DMS 273 treated with DMSO at 0.1 percent for 48 hours (cell line): ENCODE measurements at places on chromosomes 6 and 20.

DNA sequence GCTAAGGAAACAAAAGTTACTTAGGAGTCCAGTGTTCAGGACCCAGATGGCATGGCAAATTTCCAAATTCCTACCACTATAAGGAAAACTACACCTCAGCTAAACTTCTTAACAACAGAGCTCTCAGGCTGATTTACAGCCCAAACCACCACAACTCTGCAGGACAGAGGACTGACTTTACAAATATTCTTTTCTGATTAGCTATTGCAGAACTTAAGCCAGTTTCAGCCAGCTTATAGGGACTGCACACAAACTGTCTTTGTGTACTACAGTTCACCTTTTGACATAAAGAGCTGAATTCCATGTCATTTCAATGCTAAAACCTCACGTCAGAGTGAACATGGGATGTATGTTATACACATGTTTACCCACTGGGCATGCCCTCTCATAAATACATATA, 305.4 kb downstream of the KHDRBS2 start:
- DNase-seq = peak; percentile 3

- no peak for DNase-seq
These were observed 247.8 kb downstream of the CD83 start for GRCh38 chr6:14365393-14365792.

DNA sequence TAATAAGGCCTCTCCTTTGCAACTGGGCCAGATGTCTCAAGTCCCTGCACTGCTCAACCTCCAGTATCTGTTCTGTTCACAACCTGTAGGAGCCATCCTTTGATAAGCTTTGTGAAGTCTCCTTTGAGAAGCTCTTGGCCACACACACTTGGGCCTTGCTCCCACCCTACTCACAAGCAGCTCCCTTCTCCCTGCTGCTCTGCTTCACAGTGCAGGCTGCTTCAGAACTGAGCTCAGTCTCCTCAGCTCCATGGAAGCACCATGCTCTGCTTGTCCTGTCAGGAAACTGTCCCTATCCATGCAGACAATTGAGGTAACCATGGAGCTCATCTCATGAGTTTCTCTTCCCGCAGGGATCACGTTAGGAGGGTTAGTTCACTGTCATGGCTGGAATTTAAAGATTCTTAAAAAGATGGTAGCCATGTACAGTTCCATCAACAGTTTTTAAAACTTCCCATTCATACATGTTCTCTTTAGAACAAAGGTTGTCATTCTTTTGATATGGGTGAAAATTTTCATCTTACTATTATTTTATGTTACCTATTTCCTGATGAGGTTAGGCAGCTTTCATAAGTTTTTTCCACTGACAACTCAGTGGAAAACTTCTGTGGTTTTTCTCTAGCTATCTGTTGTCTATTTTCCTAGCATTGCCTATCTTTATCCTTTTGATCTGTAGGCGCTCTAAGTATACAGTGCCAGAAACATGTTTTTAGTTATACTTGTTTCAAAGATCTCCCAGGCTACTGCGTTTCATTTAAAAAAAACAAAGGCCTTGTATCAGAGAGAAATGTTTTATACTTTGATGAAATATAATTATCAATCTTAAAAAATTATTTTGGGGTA, 62.6 kb downstream of the AK9 start:
- no peak for DNase-seq

DNA sequence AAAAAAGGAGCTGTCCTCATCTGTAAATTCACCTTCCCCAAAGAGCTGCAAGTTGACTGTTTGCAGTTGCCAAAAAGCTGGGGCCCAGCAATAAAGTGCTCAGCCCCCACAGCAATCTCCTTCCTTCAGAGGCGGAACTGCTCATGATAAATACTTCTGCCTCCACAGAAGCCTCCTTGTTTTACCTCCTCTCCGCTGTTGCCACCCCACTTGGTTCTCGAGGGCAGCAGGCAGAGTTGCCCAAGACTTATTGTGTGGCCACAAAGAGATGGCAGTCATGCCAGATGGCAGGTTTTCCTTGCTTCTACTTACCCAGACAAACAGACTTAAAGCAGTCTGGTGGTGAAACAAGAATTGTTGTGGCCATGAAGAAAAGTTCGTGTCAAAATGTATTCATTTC, 66.3 kb downstream of the SLX4IP start:
- peak; percentile 70 for DNase-seq

DNA sequence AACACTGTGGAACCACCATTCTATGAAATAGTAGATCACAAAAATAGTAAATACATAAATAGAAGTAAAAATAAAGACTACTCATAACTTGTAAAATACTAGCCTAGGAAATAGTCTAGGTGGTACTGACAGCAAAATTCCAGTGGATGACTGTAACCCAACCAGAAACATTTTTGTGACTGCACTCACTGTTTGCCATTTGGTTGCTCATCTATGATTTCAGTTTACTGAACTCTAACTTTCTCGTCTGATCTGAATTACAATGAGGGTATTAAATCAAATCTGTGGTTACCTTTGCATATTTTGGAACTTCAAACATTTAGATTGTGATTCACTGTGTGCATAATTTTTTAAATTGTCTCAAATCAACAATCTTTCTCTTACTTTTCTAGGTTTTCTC, 151.1 kb downstream of the KHDC1L start:
- DNase-seq = no peak

- no peak for DNase-seq
These were observed 91.3 kb upstream of the EDN1 start for GRCh38 chr6:12198851-12199250.

- DNase-seq = no peak
These were observed 292.1 kb downstream of the ESR1 start for GRCh38 chr6:152099446-152100182.

GRCh38 chr6:44353336-44353735, 10.9 kb downstream of the SPATS1 start:
- no peak for DNase-seq

- DNase-seq = no peak
These were observed 99.5 kb downstream of the CD164 start for GRCh38 chr6:109282756-109283155.

- no peak for DNase-seq
These were observed 57.3 kb downstream of the AHI1 start for GRCh38 chr6:135440087-135440792.

DNA sequence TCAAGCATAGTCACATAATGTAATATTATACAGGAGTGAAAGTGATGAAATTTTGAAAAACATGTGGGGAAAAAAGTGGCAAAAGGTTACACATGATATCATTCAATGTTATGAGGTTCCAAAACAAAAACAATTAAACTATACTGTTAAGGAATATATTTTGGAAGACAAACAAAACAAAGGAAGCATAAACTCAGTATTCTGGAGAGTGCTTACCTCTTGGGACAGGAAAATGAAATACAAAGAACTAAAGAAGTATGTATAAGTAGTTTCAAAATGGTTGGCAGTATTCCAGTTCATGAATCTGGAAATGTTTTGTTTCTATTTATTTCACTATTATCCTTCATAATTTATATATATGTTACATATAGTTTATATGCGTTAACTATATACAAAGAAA, 213.5 kb downstream of the MOXD1 start:
- no peak for DNase-seq

DNA sequence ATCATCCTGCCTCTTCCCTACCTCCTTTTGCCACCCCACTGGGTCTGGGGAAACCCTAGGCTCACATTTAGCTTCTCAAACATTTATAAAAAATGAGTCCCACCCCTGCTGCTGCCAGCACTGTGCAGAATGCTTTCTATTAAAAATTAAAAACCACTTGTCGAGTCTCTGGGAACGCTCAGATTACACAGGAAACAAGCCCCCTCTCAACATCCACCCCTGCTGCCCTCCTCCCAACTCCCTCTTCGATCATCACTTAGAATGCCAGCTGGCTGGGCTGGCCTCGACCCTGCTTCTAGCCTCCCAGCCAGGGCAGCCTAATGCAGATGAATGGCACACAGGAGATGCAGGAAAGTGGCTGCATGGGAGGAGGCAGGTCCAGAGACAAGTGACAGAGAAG, 75.8 kb downstream of the CDH22 start:
- no peak for DNase-seq

GRCh38 chr20:3350422-3350821, 57.0 kb downstream of the DNAAF9 start:
- DNase-seq = no peak

GRCh38 chr20:53179749-53180148, 207.6 kb downstream of the TSHZ2 start:
- DNase-seq = no peak

- no peak for DNase-seq
These were observed 2.2 kb downstream of the CCN2 start for GRCh38 chr6:131948692-131949619.

- DNase-seq = no peak
These were observed 212.0 kb downstream of the IBTK start for GRCh38 chr6:82035526-82035925.

DNA sequence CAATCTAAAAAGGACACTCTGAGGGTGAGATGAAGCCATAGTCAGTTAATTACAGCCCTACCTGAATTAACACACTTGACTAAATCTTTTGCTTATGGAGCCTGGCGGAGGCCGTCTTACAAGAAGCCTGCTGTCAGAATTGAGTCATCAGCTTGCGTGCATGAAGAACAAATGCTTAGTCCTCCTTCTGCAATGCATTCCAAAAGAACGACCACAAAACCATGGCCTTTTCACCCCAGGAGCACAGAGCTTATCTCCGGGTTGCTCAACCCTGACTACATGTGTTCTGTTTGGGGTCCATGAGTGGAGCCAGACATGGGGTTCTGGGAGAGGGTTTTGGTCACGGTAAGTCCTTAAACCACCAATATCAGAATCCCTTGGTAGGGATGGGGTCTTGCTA, 318.1 kb downstream of the CLIC5 start:
- no peak for DNase-seq

- no peak for DNase-seq
These were observed 121.0 kb upstream of the LOC128125822 start for GRCh38 chr6:63451238-63451637.

DNA sequence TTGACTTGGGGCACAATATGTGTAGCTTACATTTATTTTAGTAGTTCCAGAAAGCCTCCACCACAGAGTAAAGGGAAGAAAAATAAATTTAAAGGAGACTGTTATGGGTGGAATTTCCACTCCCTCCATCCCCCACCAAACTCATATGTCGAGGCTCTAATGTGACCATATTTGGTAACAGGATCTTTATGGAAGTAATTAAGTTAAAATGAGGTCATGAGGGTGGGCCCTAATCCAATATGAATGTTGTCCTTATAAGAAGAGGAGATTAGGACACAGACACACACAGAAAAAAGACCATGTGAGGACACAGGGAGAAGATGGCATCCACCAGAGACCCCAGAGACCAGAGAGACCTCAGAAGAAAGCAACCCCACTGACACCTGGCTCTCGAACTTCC, 189.7 kb downstream of the EDN1 start:
- no peak for DNase-seq

DNA sequence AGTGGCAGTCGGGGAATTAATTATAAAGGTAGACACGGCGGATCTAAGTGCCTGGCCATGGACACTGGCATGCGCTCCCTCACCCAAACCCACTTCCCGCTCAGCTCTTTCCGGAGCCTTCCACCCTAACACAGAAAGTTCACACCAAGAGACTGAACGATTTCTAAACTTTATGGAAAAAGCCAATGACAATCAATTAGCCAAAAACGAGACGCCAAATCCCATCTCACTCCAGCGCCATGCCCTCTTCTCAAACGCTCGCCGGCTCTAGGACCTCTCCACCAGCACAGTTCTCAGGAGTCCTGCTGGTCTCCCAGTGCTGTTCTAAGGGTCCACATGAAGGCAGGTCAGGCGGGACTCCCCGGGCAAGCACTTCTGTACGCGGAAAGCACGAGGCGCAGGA, 641 bp downstream of the SF3B5 start:
- no peak for DNase-seq

GRCh38 chr6:14816116-14816859, 429.6 kb upstream of the JARID2 start:
- DNase-seq = no peak

- DNase-seq = no peak
These were observed 49.7 kb downstream of the THEMIS start for GRCh38 chr6:127851197-127851596.

DNA sequence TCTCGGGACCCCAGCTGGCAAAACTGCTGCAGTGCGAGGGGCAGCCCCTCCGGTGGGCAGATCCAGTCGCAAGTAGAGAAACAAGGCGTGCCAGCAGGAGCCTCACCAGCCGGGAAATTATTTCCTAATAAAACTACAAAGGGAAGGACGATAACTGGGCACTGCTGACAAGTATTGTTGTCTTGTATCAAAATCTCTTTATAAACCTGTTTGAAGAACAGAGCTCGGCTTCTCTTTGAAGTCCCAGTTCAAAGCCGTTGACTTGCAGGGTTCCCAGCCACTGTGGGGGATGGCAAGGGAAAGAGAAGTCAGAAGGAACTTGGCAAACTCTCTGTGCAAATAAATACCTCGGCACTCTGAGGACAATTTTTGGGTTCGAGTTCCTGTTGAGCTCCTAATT, 504.5 kb downstream of the CD83 start:
- DNase-seq = peak; percentile 3

- DNase-seq = no peak
These were observed 29.7 kb upstream of the EXOC2 start for GRCh38 chr6:722608-723007.
